ENCODE measurements at places on chromosomes 3 and 15.

GRCh38 chr3:27565201-27565852 is 81.1 kb upstream of the SLC4A7 start:
- no peak for DNase-seq

GRCh38 chr15:57256939-57257338 is 119.4 kb upstream of the CGNL1 start:
- DNase-seq: no peak

DNA sequence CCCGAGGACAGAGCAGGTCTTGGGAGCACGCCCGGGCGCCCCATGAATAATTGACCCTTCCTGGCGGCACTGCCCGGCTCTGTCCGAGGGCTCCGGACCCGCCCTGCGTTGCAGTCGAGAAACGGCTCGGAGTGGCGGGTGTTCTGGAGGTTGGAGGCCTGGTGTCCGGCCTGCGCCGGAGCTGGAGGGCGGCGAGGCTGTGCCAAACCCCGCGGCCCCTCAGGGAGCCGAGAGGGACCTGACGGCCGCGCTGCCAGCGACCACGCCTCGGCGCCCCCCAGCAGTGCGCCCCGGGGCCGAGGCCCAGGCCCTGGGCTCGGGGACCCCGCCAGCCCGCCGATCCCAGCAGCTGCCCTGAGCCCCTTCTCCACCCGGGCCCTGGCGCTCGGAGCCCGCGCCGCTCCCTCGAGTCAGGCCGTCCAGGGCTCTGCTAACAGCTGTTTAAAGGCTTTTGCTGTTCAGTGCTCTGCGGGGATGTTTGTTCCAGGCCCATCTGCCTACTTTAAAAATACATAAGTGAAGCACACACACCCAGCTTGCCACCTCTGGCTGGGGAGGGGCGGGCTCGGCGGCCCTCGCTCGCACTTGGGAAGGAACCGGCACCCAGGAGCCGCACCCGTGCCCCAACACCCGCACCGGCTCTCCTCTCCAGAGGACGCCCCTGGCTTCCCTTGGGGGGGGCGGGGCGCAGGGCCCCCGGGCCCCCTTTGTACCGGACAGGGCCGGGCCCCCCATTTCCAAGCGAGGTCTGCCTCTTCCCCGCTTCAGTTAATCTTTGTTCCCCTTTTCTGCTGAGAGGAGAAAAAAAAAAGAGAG is 730 bp upstream of the ZNF710 start:
- DNase-seq: no peak

DNA sequence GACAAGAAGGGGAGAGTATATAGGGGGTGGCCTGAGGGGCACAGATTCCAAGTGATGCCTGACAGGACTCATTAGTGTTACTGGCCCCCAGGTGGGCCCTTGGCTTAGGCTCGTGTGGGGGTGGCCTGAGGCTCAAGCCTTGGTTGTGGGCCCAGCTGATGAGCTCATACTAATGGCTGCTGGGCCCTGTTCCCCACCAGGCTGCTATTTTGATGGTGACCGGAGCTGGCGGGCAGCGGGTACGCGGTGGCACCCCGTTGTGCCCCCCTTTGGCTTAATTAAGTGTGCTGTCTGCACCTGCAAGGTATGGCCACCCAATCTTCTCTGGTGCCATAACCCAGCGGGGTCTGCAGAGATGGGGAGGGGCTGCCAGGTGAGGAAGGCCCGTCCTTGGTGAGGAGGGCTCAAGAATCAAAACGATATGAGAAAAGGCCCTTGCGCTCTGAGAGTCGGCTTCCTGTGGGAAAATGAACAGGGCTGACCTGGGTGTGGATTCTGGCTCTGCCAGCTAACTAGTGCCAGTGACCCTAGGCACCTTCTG is 7.4 kb downstream of the CHRD start:
- no peak for DNase-seq

DNA sequence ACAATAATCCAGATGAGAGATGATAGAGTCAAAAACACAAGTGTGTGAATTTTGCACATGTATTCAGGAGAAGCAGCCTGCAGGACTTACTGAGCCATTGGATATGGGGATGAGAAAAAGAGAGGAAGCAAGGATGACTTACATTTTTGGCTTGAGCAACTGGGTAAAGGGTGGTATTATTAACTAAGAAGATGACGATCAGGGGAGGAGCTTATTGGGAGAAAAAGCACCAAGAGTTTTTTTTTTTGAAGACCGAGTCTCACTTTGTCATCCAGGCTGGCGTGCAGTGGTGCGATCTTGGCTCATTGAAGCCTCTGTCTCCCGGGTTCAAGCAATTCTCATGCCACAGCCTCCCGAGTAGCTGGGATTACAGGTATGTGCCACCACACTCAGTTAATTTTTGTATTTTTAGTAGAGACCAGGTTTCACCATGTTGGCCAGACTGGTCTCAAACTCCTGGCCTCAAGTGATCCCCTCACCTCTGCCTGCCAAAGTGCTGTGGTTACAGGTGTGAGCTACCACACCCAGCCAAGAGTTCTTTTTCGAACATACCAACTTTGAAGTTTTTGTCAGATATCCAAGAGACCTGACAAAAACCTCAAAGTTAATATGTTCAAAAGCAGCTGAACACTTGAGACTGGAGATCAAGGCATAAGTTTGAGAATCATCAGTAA is 14.8 kb upstream of the SH3BP5 start:
- DNase-seq: no peak

DNA sequence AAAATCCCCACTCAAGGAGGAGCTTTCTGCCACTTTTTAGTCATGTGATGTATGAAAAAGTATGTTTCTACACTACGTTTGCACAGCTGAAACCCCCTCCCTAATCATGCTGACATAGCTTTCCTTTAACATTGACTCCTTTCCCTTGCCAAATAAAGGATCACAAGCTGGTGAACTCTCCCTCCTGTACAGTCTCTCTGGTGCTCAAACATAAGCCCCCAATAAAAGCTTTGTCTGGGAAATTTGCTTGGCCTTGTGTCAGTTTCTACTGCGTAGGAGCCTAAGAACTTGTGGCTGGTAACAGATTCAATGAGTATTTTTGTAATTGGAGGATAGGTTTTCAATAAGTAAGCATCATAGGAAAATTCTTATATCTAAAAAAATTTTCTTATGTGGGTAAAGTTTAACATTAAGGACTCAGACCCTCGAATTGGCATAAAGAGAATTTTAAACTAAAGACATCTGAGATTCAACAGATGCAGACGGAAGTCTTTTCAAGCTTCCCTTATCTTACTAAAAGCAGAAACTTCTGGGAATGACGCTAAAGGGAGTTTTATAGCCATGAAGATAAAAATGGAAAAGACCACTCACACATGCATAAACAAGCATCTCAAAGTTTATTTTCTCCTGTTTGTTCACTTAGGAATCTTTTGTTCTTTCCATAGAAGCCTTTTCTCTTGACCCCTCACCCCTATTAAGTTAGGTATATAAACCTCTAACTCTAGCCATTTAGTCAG is 44.1 kb upstream of the P2RY1 start:
- DNase-seq: no peak

DNA sequence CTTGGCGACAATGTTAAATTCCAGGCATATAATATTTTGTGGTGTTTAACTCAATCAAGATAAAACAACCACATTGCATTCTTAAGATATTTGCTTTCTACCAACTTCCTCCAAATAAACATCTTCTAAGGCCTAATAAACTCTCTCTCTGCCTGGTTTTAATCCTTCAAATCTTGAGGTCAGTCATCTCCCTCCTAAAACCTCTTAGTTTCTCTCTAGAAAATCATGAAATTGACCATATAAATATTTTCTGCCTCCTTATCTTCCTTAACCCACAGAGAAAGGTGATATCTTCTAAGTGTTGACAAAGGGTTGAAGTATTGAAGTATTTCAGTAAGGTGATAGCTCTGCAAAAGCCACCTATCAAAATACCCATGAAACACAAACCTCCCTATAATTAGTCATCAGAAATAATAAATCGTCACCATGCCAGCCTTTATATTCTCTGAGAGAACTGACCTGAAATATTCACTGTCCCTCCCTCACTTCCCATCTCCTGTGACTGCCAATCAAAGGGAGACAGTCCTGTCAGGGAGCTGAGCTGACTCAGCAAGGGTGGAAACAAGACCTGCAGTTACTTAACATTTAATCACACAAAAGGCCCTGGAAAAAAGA is 1261.1 kb downstream of the ROBO1 start:
- DNase-seq: peak; percentile 52

DNA sequence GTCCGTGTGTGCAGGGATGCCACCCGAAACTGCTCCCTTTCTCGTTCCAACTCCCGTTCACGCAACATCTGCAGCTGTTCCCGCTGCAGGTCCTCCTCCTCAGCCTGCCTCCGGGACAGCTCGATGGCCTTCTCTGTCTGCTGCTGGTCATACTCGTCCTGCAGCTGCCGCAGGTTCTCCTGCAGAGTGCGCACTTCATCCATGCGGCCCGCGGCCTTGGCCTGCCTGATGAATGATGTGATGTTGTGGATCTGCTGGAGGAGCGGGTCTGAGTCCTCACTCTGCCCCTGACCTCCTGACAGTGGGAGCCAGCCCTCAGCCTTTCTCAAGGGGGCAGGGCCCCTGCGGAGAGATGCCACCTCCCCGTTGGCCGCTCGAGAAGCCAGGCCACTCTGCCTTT is 9.4 kb upstream of the MRPS25 start:
- DNase-seq: no peak

GRCh38 chr15:88874684-88875083 is 20.7 kb downstream of the HAPLN3 start:
- DNase-seq: no peak

DNA sequence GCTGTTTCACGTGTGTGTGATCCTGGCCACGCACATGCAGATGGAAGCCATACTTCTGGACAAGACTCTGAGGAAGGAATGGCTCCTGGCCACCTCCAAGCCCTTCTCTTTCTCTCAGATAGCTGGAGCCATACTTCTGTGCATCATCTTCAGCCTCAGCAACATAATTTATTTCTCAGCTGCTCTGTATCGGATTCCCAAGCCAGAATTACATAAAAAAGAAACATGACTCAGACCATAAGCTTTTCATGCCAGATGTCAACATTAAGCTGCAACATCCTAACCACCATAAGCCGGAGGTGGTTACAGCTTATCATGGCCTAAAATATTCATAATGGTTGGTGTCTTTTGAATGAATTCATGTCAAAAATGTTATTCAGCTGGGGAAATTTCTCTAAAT is 10.6 kb upstream of the KIF23 start:
- DNase-seq: peak; percentile 90

GRCh38 chr3:100769693-100770092 is 60.4 kb downstream of the TFG start:
- DNase-seq: no peak
